ENCODE measurements at places on chromosomes 7 and 10. TPM values are rescaled to one million over a fixed set of nuclear protein-coding genes. Genes with fewer than 3 reads are reported as not detected.

GRCh38 chr10:21281765-21282484 lies 243.6 kb downstream of the SKIDA1 start:
- no peak overlapping the region for H3K4me3 ChIP-seq
- no peaks in the 10 kb centered on the region for H3K27me3 ChIP-seq

- H3K27ac ChIP-seq, result no peak overlapping the region
- no peak for DNase-seq
- H3K36me3 ChIP-seq, result no peaks in the 10 kb centered on the region
- no peak overlapping the region for H3K4me3 ChIP-seq
- H3K4me1 ChIP-seq, result no peaks in the 10 kb centered on the region
Observed at GRCh38 chr10:17340144-17340829, 112.2 kb downstream of the VIM start.

GRCh38 chr7:111858331-111858730 lies 296.0 kb upstream of the IMMP2L start:
- no peak for DNase-seq
- no peaks in the 10 kb centered on the region for H3K27me3 ChIP-seq
- no peak overlapping the region for H3K4me3 ChIP-seq
- H3K4me1 ChIP-seq, result peaks cover 3% of the 10 kb centered on the region
- no peak overlapping the region for H3K27ac ChIP-seq

DNA sequence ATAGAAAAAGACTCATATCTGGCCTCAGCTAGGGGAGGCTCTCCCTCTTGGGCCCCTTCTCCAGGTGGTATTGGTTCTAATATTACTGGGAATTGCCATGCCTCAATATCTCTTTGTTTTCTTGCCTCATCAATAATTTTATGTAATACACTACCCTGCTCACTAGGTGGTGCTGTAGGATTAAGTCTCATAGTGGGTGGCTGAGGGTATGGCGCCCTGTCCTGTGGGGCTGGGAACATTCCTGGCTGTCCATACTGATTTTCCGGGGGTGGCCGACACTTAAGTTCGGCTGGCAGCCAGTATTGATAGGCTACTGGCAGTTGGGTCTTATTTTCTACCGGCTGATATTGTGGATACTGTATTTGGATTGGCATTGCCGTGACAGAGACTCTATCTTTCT lies 9.0 kb upstream of the TAS2R3 start:
- H3K4me3 ChIP-seq, result no peak overlapping the region
- H3K36me3 ChIP-seq, result peaks cover 14% of the 10 kb centered on the region
- H3K4me1 ChIP-seq, result no peaks in the 10 kb centered on the region
- no peaks in the 10 kb centered on the region for H3K27me3 ChIP-seq
- DNase-seq, result peak; percentile 11
- H3K27ac ChIP-seq, result no peak overlapping the region

Gene ASB4
- not detected for total RNA-seq

DNA sequence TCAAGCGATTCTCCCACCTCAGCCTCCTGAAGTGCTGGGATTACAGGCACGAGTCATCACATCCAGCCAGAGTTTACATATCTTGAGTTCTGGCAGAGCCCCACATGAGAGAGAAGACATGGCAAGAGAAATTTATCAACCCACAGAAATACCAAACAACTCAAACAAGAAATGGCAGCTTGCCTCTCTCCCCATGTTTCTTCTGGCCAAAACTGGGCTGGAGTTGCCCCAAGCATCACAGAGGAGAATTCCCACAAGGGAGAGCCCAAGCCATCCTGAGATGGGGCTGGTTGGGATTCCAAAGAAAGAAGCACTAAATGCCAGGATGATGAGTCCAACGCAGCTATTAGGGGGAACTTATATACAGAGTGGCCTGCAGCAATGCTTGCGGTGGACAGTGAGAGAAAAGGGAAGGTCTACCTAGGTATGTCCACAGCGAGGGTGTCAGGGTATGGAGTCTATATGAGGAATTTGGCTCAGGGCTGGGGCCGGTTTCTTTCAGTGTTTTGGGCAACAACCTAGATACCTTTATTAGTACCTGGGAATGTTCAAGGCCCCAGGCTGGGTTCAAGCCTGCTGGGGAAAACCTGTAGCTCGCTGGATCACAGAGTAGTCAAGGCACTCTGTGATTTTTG lies 14.5 kb upstream of the PAX4 start:
- H3K27ac ChIP-seq, result no peak overlapping the region
- H3K4me3 ChIP-seq, result no peak overlapping the region
- H3K36me3 ChIP-seq, result no peaks in the 10 kb centered on the region
- no peak for DNase-seq
- peaks cover 16% of the 10 kb centered on the region for H3K27me3 ChIP-seq
- no peaks in the 10 kb centered on the region for H3K4me1 ChIP-seq

DNA sequence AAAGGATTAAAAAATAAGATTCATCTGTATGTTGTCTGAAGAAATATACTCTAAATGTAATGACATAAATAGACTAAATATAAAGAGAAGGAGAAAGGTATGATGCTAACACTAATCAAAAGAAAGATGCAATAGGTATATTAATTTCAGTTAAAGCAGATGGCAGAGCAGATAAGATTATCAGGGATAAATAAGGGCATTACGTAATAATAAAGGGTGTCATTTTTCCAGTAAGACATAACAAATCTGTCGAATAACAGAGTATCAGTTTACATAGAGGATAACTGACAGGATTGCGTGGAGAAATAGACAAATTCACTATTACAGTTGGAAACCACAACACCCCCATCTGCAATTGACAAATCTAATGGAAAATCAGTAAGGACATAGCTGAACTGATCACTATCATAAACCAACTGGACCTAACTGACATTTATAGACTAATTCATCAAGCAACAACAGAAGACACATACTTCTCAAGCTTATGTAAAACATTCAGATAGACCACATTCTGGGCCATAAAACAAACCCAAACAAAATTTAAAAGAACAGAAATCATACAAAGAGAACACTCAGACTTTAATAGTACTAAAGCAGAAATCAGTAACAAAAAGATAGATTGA lies 384.1 kb upstream of the COBL start:
- H3K27me3 ChIP-seq, result no peaks in the 10 kb centered on the region
- no peak for DNase-seq
- H3K4me3 ChIP-seq, result no peak overlapping the region
- no peaks in the 10 kb centered on the region for H3K4me1 ChIP-seq
- no peaks in the 10 kb centered on the region for H3K36me3 ChIP-seq

Gene FXYD4
- total RNA-seq, result not detected

Gene PDIA4
- 308 TPM for total RNA-seq

- H3K36me3 ChIP-seq, result no peaks in the 10 kb centered on the region
- no peaks in the 10 kb centered on the region for H3K27me3 ChIP-seq
- H3K4me1 ChIP-seq, result no peaks in the 10 kb centered on the region
- no peak overlapping the region for H3K27ac ChIP-seq
- H3K4me3 ChIP-seq, result no peak overlapping the region
- DNase-seq, result no peak
Observed at GRCh38 chr10:36676756-36677430, 448.5 kb upstream of the ANKRD30A start.

DNA sequence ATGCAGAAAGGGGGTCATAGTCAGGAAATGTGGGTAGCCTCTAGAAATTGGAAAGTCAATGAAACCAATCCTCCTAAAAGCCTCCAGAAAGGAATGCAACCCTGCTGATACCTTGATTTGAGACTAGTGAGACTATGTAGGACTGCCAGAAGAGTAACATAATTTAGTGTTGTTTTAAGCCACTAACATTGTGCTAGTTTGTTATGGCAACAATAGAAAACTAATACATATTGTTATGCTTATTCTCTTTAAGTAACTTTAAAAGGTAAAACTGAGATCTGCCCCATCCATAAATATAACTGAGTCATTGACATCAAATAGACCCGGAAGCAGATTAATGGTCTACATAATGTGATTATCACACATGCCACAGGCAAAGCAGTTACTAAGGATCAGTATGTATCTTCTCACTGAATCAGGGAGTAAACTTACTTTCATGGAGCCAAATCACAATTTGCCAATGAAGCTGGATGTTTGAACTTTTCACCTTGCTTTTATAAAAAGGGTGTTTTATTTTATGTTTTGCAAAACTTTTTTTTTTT lies 146.4 kb upstream of the TMEM106B start:
- no peaks in the 10 kb centered on the region for H3K27me3 ChIP-seq
- H3K4me1 ChIP-seq, result no peaks in the 10 kb centered on the region
- DNase-seq, result peak; percentile 1
- H3K36me3 ChIP-seq, result no peaks in the 10 kb centered on the region
- no peak overlapping the region for H3K27ac ChIP-seq

GRCh38 chr10:85105614-85106255 lies 777.3 kb downstream of the CCSER2 start:
- H3K36me3 ChIP-seq, result no peaks in the 10 kb centered on the region
- no peak overlapping the region for H3K4me3 ChIP-seq
- no peaks in the 10 kb centered on the region for H3K4me1 ChIP-seq

GRCh38 chr7:42100156-42100508 lies 136.9 kb downstream of the GLI3 start:
- DNase-seq, result no peak
- no peaks in the 10 kb centered on the region for H3K27me3 ChIP-seq
- H3K4me1 ChIP-seq, result no peaks in the 10 kb centered on the region

- H3K27ac ChIP-seq, result no peak overlapping the region
- no peaks in the 10 kb centered on the region for H3K4me1 ChIP-seq
Observed at GRCh38 chr10:24119896-24120295, 89.0 kb upstream of the KIAA1217 start.

- H3K4me3 ChIP-seq, result no peak overlapping the region
- no peak for DNase-seq
- peaks cover 2% of the 10 kb centered on the region for H3K36me3 ChIP-seq
- peaks cover 9% of the 10 kb centered on the region for H3K4me1 ChIP-seq
- no peak overlapping the region for H3K27ac ChIP-seq
Observed at GRCh38 chr10:23442936-23443335, 4.1 kb downstream of the OTUD1 start.

- H3K27ac ChIP-seq, result no peak overlapping the region
- peaks cover 2% of the 10 kb centered on the region for H3K27me3 ChIP-seq
- peak; percentile 61 for DNase-seq
- peak overlapping the region; percentile 83 for H3K4me3 ChIP-seq
- peaks cover 39% of the 10 kb centered on the region for H3K4me1 ChIP-seq
- no peaks in the 10 kb centered on the region for H3K36me3 ChIP-seq
Observed at GRCh38 chr10:35640474-35640873, 1.6 kb downstream of the FZD8 start.

DNA sequence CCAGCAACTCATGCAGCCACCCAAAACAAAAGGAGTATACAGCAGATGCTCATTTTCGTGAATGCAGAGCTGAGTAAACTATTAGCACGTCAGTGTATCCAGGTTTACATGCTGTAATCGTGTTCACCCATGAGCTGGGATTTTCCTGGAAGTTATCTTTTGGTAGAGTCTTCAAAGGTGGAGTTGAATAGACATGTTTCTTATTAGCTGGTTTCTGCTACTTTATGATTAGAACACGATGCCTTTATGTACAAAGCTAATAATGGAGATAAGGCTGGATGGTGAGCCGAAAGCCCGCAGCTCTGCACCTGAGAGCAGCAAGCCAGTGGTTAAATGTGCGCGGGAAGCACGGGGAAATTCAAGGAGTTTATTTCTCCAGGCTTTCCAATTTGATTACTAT lies 123.8 kb downstream of the ADARB2 start:
- H3K4me1 ChIP-seq, result no peaks in the 10 kb centered on the region
- no peak overlapping the region for H3K4me3 ChIP-seq
- no peaks in the 10 kb centered on the region for H3K36me3 ChIP-seq
- no peak overlapping the region for H3K27ac ChIP-seq

DNA sequence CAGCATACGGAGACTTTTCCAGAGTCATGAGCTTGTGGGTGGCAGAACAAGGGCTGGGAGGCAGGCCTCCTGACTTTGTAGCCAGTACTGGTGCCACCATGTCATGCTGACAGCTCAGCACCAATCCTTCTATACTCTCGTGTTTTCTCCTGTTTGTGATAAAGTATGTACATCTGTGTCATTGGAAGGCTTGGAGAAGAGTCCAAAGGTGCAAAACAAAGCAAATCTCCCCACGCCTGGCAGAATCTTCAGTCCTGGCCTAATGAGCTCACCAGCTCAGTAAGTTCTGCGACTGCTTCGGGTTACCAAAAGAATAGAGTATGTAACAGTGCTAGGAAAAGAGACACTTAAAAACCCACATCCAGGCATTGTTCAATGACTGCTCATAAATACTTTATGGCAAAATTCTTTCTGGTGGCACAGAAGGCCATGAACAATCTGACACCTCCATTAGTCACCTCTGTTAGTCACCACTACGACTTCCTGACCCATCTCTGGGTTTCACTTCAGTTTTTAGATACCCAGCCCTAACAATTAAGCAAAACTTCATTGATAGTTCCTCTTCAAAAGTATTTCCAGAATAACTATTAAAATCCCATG lies 24.5 kb downstream of the STEAP1 start:
- peak overlapping the region; percentile 5 for H3K4me3 ChIP-seq
- H3K4me1 ChIP-seq, result peaks cover 36% of the 10 kb centered on the region
- DNase-seq, result peak; percentile 85
- H3K27me3 ChIP-seq, result no peaks in the 10 kb centered on the region

GRCh38 chr7:142647749-142648148 lies 101.5 kb upstream of the PRSS1 start:
- no peak overlapping the region for H3K27ac ChIP-seq
- H3K27me3 ChIP-seq, result peaks cover 11% of the 10 kb centered on the region
- DNase-seq, result no peak
- no peak overlapping the region for H3K4me3 ChIP-seq
- H3K4me1 ChIP-seq, result no peaks in the 10 kb centered on the region

DNA sequence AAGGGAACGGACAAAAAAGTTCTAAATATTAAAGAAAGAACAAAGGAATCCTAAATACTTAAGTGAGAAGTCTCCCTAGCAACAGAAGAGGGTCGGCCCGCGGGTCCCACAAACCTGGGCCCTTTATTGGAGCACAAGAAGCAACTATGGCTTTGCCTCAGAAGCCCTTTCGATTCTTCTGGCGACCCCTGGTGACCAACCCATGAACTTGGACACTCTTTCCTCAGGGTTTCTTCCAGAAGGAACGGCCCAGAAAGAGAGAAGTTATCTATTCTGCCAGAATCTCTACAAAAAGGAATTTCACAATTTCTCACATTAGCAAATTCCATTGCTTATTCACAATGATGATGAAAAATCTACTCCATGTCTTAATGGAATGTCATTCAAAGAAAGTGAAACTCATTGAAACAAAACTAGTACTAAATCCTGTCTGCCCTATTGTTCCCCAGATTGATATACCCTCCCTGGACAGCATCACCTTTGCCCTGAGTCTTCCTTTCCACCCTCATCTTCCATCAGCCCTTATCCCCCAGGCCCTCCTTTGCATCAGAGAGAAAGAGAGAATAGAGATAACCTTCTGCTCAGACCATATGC lies 43.7 kb downstream of the CPVL start:
- no peak overlapping the region for H3K4me3 ChIP-seq
- H3K4me1 ChIP-seq, result no peaks in the 10 kb centered on the region
- H3K27me3 ChIP-seq, result no peaks in the 10 kb centered on the region
- peak; percentile 70 for DNase-seq

DNA sequence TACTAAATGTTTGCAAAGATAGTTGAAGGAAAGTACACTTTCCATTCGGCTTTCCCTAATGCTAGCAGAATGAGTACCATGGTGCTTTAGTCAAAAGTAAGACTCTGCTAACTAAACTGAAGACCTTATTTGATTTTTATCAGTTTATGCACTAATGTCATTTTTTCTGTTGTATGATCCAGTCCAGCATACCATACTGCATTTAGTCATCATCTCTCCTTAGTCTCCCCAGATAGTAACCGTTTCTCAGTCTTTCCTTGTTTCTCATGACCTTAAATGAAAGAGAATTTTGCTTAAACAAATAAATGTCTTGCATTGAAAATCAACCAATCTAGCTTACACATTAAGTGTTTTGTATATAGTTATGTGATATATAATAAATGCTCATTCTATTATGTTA lies 529.5 kb upstream of the SEMA3D start:
- no peaks in the 10 kb centered on the region for H3K27me3 ChIP-seq
- no peak overlapping the region for H3K4me3 ChIP-seq
- no peaks in the 10 kb centered on the region for H3K4me1 ChIP-seq
- DNase-seq, result no peak
- H3K27ac ChIP-seq, result no peak overlapping the region
